HuH-7 (cell line): ENCODE measurements at places on chromosomes 6 and 20.

- DNase-seq = no peak
These were observed 95.5 kb downstream of the ARHGAP18 start for GRCh38 chr6:129614464-129614863.

DNA sequence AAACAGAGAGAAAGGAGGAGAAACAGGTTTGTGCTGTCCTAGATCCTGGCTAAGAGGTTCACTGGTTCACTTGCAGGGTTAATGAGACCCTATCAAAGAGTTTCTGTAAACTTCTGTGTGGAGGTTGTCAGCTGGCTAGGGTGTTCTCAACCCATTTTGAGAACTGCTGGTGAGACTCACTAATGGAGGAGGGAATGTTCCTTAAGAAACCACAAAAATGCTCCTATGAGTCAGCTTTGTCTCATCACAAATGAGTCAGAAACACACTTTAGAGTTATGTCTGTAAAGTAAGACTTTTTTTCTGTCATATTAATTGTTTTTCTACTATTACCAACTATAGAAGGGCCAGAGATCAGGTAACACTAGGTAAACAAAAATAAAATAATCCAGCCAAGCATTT, 884.4 kb downstream of the PHF3 start:
- DNase-seq = no peak

GRCh38 chr6:108875161-108875555, 26.9 kb downstream of the ARMC2 start:
- DNase-seq = no peak

DNA sequence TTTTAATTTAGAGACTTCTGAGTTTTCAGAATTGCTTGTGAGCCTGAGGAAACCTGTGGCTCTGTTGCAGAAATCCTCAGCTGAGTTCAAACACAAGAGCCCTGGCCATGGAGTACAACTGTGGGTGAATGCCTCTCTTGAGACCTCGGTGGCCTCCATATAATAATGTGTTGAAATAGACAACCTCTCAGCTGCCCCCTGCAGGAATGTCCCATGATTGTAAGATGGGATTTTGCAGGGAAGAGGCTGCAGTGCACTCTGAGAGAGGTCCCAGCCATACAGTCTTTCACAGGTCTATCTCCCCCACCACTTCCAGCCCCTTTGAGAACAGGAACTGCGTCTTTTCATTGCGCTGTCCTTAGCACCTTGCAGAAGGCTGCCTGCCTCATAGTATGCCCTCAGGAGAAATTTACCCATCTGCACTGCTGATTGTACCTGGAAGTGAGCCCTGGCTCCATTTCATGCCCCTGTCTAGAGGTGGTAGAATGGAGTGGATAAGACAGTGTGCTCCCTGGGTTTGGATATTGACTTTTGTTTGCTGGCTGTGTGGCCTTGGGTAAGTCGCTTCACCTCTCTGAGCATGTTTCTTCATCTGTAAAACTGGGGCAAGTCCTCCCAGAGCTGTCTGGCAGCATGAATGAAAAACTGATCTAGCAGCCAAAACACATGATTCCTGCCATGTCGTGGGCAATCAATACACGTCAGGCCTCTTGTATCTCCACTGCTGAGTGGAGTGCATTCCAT, 16.8 kb upstream of the CDH22 start:
- DNase-seq = peak; percentile 77

GRCh38 chr20:1533059-1533458, 24.4 kb downstream of the SIRPD start:
- DNase-seq = no peak

GRCh38 chr6:161590961-161591627, 317.2 kb upstream of the AGPAT4 start:
- DNase-seq = no peak
